Stimulated activated CD4-positive, alpha-beta T cell treated with anti-CD3 and anti-CD28 coated beads, TNF-alpha, amount 100 ng/mL, for 1 hour (primary cell): ENCODE measurements at places on chromosomes 7 and 10.

DNA sequence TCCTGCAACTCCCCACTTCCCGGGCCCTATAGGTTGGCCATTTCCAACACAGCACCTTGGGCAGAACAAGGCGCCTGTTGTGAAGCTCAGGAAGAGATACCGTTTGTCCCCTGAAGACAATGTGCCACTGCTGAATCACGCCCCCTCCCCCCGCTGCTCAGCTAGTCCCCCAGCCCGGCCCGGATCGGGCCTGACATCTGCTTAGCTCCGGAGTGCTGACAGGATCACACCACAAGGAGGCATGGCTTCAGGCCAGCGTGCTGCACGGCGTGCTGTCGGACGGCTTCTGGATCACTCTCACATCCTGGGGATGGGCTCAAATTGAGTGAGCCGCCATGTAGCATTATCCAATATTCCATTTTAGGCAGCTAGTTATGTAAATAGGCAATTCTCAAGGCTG lies 62.1 kb upstream of the EFCAB10 start:
- DNase-seq: no peak

- DNase-seq: no peak
Measured at GRCh38 chr7:31647511-31647910, 39.5 kb upstream of the PPP1R17 start.

DNA sequence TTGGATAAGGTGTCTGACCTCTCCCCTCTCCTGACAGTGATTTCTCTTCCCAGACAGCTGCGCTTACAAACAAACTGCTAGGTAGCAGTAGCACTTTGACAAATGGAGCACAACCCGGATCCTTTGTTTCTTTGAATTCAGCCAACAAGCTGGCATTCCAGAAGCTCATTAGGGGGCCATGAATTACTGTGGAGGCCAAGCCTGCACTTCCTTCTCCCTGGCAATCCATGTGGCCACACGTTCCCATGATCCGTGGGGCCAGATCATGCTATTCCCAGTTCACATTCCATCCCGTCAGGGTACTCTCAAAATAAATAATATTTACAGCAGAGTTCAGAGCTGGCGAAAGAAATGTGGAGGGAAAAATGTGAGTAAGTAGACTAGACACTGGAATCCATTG lies 172.4 kb downstream of the PRPF18 start:
- no peak for DNase-seq

DNA sequence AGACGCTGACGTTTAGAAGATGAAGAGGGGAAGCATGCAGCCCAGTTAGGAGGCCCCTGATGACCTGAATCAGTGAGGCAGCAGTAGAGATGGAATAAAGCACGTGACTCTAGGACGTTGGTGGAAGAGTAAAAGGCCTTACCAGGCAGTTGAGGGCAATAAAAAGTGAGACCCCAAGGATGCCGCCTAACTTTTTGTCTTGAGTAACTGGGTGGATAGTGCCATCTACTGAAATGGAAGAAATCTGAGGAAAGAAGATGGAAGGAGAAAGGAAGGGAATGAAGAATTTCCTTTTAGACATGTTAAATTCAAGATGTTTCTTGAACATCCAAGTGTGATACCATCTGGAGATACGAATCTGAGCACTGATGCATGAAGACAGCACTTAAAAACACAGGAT lies 220.0 kb upstream of the LRRN3 start:
- no peak for DNase-seq

DNA sequence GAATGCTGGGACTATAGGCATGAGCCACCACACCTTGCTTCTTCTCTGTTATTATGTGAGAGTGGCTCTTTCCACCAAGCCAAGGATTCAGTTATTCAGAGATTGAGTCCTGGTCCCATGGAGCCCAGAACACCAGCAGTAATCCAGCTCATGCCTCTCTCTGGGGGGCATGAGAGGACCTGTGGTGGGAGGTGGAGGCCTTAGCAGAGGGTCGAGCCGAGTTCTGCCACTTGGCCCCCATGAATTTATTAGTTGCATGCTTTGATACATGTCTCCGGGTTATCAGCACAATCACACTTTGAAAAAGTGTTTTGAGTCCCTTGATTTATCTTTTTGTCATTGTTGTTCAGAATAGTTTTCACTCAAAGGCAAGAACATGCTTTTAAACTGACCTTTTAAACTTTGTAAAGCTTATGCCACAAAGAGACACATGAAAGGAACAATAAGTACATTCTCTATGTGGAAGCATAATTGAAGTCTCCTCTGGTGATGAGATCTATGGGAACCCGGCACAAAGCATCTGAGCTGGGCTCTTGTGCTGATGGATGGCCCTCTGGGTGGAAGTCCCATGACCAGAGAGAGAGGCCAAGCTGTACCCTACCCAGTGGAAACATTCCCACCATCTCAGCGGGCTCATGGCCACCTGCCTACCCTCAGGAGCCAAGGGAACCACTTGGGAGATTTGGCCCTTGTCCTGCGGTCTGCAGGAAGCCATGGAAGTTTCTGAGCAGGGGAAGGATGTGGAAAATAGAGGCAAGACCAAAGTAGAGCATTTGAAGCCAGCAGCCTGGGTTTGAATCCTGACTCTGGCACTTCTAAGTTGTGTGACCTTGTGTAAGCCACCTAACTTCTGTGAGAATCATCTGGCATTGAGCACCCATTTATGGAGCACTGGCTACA lies 53.9 kb downstream of the MINDY4 start:
- no peak for DNase-seq

DNA sequence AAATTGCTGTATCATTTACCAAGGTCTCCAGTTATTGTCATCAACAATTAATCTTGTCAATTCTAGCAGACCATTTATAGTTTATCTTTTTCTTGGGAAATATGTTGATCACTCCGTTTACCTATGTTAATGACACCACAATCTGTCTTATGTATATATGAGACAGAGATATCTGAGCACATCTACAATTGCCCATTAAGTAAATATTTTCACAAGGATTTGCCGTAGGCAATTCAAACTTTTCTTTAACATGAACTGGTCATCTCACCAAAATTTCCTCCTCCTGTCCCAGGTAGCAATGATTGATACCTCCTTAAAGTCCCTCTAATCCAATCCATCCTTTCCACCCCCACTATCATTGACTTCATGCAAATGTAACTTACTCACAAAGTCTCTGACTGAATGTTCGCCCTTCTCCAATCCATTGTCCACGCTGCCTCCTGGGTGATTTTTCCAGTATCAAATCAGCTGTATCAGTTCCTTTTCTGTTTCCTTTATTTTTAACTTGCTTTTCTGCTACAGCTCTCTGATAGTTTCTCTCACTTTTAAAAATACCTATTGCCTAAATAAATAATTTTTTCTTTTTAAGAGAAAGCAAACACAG lies 138.3 kb downstream of the GNAT3 start:
- no peak for DNase-seq

GRCh38 chr7:44767912-44768627 lies 19.4 kb downstream of the ZMIZ2 start:
- DNase-seq: no peak

GRCh38 chr7:20539201-20539600 lies 76.3 kb upstream of the ABCB5 start:
- DNase-seq: no peak

DNA sequence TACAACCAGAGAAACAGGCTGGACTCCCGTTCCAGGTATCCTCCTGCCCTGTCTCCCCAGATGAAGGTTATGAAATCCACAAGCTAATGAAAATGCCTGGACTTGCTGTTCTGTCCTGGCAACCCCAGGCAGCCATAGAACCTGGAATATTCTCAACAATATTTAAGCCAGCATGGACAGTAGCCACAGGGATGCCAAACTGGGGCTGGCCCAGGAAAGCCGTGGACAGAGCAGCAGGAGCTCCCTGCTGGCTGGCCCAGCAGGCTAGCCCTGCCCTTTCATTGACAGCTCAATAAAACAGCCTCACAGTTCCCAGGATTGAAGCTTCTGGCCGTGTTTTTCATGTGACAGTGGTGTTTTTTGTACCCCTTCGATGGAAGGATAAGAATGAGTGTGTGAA lies 230.6 kb downstream of the BMPER start:
- DNase-seq: no peak

DNA sequence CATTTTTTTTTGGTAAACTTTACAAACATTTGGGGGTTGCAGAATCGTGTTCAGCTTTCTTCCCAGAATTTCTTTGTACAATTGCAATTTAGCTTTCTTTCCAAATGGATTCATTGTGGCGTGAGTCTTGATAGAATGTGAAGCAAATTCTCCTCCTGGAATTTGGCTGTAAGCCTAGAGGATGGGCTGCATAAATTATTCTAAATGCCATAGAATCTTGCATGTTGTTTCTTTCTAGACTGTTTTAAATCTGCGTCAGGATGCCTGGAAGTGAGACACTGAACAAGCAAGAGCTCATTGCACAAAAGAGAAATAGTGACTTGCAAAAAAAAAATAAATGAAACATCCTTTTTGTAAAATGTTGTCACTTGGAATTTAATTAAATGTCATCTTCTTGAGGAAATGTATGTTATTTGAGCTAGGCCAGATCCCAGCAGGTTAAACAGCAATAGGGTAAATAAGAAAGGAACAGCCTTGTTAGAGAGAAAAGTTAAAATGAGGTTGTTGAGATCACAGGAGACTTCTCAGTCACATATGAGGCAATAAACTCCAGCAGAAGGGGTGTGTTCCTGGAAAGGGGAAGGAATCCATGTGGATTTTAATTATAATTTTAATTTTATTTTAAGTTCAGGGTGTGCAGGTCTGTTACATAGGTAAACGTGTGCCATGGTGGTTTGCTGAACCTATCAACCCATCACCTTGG lies 483.0 kb downstream of the PLXDC2 start:
- no peak for DNase-seq

DNA sequence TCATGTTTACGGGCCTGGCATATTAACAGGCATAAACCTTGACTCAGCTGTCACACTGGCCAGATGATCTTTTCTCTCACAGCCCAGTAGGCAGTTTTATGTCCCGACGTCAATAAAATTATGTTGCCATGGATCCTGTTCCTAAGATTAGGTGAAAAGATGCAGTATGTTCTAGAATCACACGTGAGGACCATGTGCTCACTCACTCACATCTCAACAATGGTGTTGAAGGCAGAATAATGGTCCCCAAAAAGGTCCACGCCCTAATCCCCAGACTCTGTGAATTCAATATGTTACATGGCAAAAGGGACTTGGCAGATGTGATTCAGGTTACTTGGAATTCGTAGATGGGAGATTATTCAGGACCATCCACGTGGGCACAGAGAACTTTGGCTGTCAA lies 3.5 kb downstream of the DOCK1 start:
- no peak for DNase-seq

DNA sequence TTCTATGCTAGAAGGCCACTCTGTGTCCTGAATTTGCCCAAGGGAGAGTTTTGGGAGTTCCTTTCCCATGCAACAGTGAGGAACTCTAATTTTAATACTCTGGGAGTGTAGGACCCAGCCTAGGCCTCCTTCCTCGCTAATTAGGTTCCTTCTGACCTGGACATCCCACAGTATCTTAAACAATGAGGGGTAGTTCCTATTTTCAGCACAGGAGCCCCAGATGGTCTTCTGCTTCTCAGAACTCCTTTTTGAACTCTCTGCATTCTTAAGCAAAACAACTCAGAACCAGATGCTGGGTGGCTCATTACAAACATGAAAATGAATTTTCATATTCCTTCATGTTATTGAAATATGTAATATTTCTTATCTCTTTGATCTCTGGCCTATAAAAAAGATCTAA lies 116.9 kb downstream of the LRMDA start:
- DNase-seq: no peak

DNA sequence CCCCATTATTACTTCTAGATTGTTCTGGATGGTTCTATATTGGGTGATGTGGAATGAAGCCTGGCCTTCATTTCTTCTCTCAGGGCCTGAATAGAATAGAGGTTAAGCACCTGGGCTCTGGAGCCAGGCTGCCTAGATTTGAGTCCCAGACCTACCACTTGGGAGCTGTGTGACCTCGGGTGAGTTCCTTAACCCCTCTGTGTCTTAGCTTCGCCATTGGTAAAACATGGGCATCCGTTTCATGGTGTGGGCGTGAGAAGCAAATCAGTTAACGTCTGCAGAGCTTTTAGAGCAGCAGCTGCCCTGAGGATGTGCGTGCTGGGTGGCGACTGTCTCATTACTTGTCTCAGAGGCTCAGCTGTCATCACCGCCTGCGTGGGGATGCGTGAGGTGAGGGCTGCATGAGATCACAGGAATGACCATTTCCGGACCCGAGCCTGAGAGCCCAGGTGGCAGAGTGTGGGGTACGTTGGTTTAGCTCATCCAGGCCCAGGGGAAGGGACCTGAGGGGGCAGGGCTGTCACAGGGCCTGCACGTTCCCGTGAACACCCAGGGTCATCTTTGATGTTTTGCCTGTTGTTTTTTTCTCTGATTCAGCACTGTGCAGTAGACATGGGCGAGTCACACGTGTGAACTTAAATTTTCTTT lies 9.7 kb downstream of the AGAP3 start:
- DNase-seq: no peak

DNA sequence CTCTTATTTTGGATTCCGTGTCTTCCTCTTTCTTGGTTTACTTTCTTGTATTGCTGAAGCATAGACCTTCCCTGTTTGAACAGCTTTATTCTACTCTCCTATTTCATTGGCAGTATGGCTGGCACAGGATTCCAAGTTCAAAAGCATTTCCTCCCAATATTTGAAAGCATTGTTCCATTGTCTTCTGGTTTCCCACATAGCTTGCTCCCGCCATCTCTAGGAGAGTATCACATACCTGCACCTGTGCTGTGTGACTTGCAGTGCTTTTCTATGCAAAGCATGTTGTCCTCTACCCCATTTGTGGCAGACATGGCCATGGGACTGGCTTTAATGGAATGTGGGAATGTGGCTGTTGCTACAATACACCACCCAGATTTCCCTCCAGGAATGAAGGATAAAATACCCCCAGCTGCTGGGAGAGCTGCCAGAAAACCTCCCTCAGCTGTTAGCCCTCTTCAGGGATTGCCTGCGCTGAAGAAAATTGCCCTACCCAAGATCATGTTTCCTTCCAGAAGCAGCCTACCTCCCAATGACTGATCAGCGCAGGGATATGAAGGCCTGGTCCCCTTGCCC lies 6.9 kb upstream of the MYOF start:
- no peak for DNase-seq

- no peak for DNase-seq
Measured at GRCh38 chr10:8454357-8454756, 399.9 kb downstream of the GATA3 start.

DNA sequence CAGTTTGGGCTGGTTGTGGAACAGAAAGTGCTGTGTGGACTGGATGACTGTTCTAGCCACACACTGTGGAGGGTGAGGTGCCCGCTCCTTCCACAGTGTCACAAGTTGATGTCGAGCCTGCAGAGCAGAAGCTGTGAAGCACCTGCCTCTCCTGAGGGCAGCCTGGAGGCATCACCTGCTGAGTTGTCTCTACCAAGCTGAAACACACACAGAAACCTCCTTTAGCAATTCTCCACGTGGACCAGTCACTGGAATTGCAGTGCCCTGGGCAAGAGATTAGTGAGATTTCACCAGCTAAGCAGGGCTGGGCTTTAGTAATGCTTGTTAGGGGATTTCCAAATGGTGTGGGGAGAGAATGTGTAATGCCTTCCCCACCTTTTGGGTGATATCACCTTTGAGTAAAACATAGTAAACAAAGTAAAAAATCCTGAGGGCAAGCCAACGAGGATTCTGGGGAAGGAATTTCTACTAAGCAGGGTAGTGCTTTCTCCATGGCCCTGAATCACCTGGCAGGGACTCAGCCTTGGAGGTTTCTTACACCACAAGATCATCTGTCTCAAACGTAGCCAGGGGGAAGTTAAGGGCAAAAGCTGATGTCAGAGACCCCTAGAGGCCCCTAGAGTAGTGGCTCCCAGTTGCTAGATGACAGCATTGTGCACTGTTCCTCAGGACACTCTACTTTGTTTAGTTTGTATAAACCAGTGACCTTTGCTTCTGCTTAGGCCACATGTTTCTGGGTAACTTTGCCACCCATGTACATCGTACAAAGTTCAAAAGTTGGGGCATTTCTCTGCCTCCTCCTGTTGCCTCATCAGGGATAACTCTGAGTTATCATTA lies 233.1 kb upstream of the IGFBP3 start:
- DNase-seq: no peak

- no peak for DNase-seq
Measured at GRCh38 chr7:24576171-24577025, 3.1 kb downstream of the PALS2 start.
